Posterior cingulate gyrus (tissue), 11 donors: ENCODE measurements at places on chromosomes 2 and 18.

- DNase-seq: no peak
Observed at GRCh38 chr2:48250943-48251342, 279.0 kb upstream of the STON1 start.

GRCh38 chr2:223696719-223697118, 94.6 kb upstream of the SCG2 start:
- DNase-seq: no peak

DNA sequence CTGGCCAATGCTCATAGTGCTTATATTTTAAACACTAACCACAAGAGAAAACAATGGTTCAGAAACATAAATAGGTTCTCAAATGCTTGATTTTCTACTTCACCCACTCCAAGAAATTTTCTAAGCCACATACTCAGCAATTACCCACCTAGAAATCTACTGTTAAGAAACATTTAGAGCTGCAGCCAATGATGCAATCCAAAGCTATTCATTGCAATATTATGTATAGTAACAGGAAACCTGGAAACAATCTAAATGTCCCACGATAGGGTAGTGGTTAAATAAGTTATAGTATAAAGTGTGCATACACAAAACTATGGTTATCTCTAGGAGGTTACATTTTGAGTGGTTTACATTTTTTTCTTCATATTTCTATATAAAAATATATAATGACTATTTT, 5.7 kb downstream of the FAM237A start:
- DNase-seq: no peak

- DNase-seq: no peak
Observed at GRCh38 chr2:132725748-132726147, 55.7 kb upstream of the LYPD1 start.

- DNase-seq: no peak
Observed at GRCh38 chr2:41496908-41497307, 550.9 kb upstream of the PKDCC start.

GRCh38 chr2:7070483-7070882, 153.3 kb downstream of the RNF144A start:
- no peak for DNase-seq

GRCh38 chr2:6381326-6381725, 484.4 kb downstream of the CMPK2 start:
- no peak for DNase-seq

GRCh38 chr2:17851731-17852585, 26.5 kb upstream of the KCNS3 start:
- peak; percentile 81 for DNase-seq

DNA sequence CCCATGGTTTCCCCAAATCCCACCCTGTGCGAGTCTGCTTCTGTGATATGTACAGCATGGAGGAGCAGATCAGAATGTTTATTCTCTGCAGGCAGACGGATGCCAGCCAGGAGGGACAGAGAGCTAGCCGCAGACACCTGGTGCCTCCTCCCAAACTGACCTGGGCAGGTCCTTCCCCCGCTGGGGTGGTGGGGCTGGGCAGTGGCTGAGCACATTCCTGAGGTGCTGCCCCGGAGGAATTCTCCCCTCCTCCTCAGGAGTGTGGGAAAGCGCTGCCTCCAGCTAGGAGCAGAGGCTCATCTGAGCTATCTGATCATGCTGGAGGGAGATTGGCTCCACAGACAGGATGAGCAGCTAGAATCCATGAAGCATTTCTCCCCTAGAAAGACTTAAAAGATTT, 21.7 kb downstream of the C2orf92 start:
- DNase-seq: no peak

DNA sequence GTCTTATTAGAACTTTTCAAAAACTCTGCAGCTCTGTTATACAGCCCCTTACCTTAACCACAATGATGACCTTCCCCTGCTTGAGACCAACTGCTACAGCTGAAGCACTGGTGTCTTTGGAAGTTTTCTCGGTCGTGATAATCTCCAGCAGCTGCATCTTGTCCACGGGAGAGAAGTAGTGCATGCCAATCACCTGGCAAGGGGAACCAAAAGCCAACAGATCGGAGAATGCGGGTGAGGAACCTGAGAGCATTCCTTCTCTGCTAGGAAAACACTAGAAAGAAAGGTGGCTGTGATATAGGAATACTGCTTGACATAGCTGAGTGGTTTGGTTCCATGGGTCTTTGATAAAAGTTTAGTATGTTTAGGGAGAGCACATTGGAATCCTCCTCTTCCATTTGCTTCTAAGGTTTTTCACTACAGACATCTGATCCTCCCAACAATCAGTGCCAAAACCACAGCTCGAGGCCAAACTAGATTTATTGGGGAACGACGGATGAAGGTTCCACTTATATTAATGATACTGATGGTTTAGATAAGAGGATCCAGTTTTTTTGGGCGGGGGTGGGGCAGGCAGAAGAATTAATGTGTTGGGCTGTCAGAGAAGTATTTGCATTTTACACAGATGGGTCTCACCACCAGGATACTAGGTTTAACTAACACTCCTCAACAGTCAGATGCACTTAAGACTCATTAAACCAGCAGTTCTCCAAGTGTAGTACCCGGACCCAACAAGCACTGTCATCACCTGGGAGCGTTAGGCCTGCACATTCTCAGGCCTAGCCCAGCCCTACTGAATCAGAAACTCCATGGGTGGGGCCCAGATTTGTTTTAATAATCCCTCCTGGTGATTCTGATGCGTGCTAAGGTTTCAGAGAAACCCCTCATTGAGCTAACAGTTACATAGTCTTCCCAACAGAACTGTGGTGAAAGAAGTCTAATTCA, 22.4 kb downstream of the GAREM2 start:
- DNase-seq: no peak

DNA sequence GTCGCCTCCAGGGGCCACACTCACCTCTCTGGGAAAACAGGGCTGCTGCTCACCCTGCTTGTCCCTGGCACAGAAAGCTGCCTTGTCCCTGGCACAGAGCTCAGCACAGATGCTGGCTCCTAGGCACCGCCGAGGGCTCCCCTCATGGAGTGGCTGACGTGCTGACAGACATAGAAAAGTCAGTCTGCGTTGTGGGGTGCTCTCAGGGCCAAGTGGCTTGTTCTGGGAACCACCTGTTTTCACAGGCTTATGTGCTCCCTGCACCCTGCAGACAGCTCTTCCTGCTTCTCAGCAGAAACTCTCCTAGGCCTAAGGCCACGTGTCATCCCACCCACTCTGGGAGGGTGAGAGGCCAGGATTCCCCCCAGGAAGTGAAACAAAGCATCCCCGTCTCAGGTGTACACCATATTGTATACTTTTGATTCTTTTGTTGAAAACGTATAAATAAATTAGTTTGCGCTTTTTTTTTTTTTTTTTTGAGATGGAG, 84.7 kb upstream of the TMEM200C start:
- peak; percentile 87 for DNase-seq

DNA sequence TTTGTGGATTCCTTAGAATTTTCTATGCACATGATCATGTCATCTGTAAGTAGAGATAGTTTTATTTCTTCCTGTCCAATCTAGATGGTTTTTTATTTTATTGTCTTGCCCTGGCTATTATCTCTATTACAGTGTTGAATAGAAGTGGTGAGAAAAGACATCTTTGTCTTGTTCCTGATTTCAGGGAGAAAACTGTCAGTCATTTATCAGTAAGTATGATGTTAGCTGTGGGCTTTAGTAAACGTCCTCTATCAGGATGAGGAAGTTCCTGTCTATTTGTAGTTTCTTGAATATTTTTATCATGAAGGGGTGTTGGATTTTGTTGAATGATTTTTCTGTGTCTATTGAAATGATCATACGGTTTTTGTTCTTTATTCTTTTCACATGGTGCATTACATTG, 5.3 kb downstream of the PLEKHH2 start:
- DNase-seq: no peak

DNA sequence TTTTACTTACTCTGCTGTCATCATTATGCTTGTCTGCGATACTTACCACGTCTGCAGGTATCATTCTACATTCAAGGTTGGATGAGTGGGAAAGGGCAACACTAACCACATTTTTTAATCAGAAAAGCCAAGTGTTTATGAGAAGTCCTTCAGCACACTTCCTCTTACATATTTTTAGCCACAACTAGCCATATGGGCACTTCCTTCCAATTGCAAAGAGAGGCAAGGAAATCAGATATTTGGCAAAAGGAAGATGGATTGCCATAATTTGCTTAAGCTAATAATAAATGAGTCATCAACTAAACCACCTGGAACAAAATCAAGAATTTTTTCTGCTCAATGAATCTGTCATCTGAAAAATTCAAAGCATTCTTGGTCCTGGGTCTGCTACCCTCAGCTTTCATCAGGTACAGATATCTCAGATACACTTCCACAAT, 16.7 kb upstream of the MRO start:
- DNase-seq: no peak

DNA sequence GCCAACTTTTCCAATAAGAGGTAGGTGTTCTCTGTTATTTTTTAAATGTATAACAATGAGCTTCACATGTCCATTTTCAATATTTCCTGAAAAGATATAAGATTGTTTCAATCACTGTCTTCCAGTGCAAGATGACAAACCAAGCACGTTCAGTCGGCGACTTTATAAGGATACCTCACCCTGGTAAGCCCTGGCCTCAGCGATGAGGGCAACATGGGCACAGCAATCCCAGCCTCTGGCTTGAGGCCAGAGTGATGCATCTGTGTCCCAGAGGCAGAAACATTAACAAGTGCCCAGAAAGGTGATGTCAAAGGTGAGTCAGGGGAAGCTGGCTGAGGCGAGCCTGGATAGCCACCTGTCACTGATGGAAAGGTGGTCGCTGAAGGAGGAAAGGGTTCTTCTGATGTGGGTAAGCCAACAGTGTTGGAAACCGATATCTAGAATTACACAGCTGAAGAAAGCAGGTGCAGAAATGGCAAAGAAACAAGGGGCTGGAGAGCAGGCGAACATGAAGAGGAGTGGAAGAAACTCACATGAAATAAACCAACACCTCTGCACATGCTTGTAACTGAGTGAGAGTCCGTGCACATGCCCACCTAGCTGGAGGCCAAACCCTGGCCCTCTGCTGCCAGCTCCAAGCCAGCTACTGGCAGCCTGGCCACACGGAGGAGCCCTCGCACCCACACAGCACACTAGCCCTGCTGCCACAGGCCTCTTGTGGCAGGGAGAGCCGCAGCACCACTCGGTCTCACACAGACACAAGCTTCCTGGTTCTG, 65.5 kb downstream of the FBXO15 start:
- DNase-seq: peak; percentile 81

DNA sequence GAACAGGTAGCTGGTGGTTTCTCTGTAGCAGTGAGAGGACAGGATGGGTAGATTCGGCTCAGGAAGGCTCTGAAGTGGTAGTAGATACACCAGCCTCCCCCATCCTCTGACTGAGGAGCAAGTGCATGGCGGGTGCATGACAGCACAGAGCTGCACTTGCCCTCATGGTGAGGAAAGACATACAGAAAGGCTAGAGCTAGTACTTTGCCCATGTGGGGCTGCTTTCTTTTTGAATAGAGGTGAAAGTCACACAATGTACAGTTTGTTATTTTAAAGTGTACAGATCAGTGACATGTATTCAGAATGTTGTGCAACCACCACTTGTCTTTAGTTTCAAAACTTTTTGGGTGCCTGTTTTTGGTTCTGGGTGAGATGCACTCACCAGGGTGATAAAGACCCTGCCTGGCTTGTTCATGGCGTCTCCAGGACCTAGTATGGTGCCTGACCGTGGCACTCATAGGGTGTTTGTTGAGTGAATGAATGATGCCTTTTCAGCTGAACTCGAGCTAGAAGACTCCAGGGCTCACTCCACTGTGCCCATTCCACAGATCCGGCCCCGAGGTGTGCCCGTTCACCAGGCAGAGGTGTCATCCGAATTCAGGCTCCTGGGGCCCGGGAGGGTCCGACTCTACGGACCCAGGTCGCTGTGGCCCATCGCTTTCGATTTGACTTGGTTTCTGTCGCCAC, 421 bp upstream of the VAMP5 start:
- no peak for DNase-seq

DNA sequence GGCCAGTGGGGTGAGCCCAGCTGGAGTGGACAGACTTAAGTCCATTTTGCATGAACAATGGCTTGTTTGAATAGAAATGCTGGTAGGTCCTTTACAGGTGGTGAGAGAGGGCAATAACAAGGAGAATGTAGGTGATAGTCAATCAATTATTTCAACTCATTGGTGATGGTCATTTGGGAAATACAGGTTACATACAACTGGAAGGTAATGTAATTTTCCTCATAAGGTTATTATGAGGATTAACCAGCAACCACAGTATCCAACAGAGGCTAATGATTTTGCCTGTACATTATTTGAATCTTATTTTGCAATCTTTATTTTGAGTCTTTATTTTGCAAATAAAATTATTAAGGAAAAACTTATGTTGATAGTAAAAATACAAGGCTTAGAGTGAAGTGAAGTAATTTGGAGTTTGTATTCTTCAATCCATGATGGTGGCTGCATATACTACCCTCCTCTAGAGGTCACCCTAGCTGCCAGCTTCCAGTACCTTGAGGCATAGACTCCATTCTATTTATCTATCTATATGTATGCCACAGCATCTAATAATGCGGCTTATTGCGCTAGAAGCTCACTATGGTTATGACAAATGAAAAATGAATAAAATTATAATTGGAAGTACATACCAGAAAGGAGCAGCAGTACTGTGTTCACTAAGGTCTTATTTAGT, 20.5 kb upstream of the HNMT start:
- DNase-seq: no peak

DNA sequence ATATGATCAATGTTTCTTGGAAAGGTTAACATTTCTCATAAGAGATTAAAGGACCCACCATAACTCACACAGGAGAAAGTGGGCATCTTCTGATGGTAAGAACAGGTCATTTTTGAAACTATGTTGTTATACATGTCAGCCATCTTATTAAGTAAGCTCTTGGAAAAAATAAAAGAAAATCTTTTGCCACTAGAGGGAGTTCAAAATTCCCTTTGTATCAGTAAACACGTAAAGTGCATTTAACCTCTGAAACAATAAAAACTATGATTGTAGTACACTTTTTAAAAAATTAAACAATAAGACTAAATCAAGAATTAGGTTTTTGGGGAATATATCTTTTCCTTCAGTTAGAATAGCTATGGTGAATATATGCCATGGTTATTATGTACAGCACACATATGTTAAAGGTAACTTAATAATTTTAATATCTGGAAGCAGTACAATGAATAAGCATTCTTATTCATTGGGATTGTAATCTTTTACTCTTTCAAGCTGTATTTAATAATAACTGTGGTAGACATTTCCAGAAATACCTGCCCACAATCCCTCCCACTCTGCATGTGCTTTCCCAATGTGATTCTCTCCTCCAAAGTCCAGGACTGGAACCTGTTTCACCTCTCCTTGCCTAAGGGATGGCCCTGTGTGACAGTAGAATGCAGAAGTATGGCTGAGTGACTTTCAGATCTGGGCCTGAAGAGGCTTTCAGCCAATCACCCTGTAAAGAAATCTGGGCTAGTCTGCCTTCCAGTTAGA, 64.2 kb downstream of the RBMS1 start:
- DNase-seq: no peak

- DNase-seq: no peak
Observed at GRCh38 chr2:203591642-203592041, 56.5 kb upstream of the RAPH1 start.
